Aorta (tissue), 5 donors: ENCODE measurements at places on chromosomes 5 and 9. TPM values are rescaled to one million over a fixed set of nuclear protein-coding genes. Genes with fewer than 3 reads are reported as not detected.

Gene CCNJL
- total RNA-seq: 3.5 TPM

- no peak overlapping the region for H3K4me3 ChIP-seq
- no peak overlapping the region for H3K27ac ChIP-seq
- DNase-seq: no peak
- no peaks in the 10 kb centered on the region for H3K4me1 ChIP-seq
- H3K27me3 ChIP-seq: no peaks in the 10 kb centered on the region
These were observed 111.3 kb downstream of the STK32A start for GRCh38 chr5:147346006-147346561.

- no peaks in the 10 kb centered on the region for H3K36me3 ChIP-seq
- no peaks in the 10 kb centered on the region for H3K4me1 ChIP-seq
- H3K4me3 ChIP-seq: no peak overlapping the region
These were observed 37.3 kb upstream of the ZNF622 start for GRCh38 chr5:16502866-16503265.

Gene SNCB
- not detected for total RNA-seq

GRCh38 chr5:146671561-146672295, 155.7 kb upstream of the GPR151 start:
- peaks cover 2% of the 10 kb centered on the region for H3K4me1 ChIP-seq
- no peak for DNase-seq
- no peaks in the 10 kb centered on the region for H3K27me3 ChIP-seq
- H3K36me3 ChIP-seq: no peaks in the 10 kb centered on the region
- H3K4me3 ChIP-seq: no peak overlapping the region
- no peak overlapping the region for H3K27ac ChIP-seq

GRCh38 chr9:68778635-68779034, 73.6 kb downstream of the PIP5K1B start:
- H3K27me3 ChIP-seq: no peaks in the 10 kb centered on the region
- H3K4me1 ChIP-seq: peaks cover 6% of the 10 kb centered on the region
- H3K27ac ChIP-seq: peak overlapping the region; percentile 60
- DNase-seq: no peak
- H3K4me3 ChIP-seq: no peak overlapping the region
